Kidney (tissue), 22 donors: ENCODE measurements at places on chromosomes 7 and 10. TPM values are rescaled to one million over a fixed set of nuclear protein-coding genes. Genes with fewer than 3 reads are reported as not detected.
A peak's percentile ranks its signal among the peaks of the same experiment; 100 is the strongest.

- no peak overlapping the region for H3K27ac ChIP-seq
- DNase-seq: no peak
- H3K4me3 ChIP-seq: no peak overlapping the region
- no peaks in the 10 kb centered on the region for H3K4me1 ChIP-seq
- H3K36me3 ChIP-seq: no peaks in the 10 kb centered on the region
These were observed 166.9 kb downstream of the SNX10 start for GRCh38 chr7:26458466-26459145.

The GJD4 gene
- not detected for total RNA-seq

The SPRN gene
- not detected for total RNA-seq

GRCh38 chr10:22816298-22816653 is 101.9 kb upstream of the PIP4K2A start:
- no peak overlapping the region for H3K27ac ChIP-seq
- H3K4me3 ChIP-seq: no peak overlapping the region
- H3K36me3 ChIP-seq: no peaks in the 10 kb centered on the region
- no peaks in the 10 kb centered on the region for H3K27me3 ChIP-seq
- no peaks in the 10 kb centered on the region for H3K4me1 ChIP-seq
- DNase-seq: no peak

The USP54 gene
- 46.9 TPM for total RNA-seq

DNA sequence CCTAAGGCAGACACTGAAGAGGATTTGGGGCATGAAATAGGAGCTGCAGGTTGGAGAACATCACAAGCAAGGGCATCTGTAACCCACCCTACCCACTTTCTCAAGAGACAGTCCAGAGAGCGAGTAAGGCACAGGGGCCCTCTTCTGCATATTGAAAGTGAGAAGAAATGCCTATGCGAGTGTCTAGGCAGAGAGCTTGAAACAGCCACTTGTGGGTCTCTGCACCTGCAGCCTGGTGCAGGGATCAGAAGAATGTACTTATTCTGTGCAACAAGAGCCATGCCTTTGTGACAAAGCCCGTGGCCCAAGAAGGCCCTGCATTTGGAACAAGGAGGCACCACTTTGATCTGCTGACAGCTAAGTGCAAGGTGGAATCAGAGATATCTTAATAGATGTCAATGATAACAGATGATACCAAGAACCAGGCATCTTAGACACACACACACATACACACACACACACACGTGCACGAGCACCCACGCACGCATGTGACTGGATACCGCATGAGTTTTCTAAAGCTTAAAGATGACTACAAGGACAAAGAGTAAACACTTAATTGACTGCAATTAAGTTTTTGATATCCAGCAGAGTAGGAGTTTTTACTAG is 89.3 kb downstream of the NPSR1 start:
- no peak overlapping the region for H3K27ac ChIP-seq
- no peaks in the 10 kb centered on the region for H3K36me3 ChIP-seq
- no peaks in the 10 kb centered on the region for H3K27me3 ChIP-seq
- no peak overlapping the region for H3K4me3 ChIP-seq
- no peak for DNase-seq

DNA sequence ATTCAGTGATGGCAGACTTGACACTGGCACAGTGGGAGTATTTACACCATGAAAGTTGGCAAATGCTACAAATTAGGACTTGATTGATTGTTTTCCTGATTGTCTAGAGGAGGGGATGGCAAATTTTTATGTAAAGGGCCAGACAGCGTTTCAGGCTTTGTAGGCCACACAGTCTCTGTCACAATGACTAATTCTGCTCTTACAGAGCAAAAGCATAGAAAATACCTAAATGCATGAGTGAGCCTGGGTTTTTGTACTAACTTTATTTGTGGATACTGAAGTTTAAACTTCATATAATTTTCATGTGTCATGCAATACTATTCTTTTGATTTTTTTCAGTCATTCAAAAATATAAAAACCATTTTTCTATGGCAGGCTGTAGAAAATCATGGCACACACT is 9.0 kb upstream of the ARMS2 start:
- no peaks in the 10 kb centered on the region for H3K27me3 ChIP-seq
- no peaks in the 10 kb centered on the region for H3K4me1 ChIP-seq
- H3K27ac ChIP-seq: no peak overlapping the region
- no peaks in the 10 kb centered on the region for H3K36me3 ChIP-seq
- no peak overlapping the region for H3K4me3 ChIP-seq

DNA sequence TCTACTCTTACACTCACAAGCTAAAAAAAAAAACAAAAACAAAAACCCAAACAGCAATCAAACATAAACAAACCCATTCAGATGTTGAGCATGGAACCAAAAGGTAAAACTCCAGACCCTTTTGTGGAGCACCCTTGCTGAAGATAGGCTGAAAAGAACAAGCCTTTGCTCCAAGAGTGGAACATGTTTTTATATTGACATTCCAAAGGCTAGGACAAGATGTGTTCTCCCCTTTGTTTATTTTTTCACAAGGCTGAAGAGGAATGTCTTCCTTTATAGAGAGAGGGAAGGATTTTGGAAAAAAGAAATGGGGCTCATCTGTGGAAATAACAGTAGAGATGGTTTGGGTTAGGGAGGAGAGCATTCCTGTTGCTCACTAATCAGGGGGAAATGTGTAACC is 87.2 kb upstream of the ELMO1 start:
- no peak overlapping the region for H3K27ac ChIP-seq
- no peak overlapping the region for H3K4me3 ChIP-seq
- DNase-seq: no peak
- H3K27me3 ChIP-seq: no peaks in the 10 kb centered on the region
- no peaks in the 10 kb centered on the region for H3K36me3 ChIP-seq
- no peaks in the 10 kb centered on the region for H3K4me1 ChIP-seq

DNA sequence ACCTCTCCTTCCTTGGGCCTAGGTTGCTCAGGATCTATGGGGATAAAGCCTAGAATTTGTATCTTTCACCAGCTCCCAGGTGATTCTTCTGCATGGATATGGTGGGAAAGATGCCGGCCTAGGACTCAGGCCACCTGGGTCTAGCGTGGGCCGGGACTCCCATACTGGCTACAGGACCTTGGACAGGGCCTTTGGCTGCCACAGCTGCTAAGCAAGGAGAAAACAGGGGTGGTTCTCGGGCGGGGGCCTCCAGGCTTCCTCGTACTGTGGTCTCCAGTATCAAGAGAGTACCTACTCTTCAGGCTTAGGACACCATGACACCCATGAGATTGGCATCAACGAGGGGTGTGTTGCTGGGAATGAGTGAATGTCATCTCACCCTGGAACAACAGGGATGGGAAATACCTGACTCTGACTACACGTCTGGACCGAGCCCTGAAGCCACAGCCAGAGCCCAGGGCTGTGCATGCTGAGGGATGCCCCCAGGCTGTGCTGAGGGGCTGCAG is 120.3 kb upstream of the ADAM12 start:
- H3K27ac ChIP-seq: no peak overlapping the region
- DNase-seq: peak; percentile 59
- H3K27me3 ChIP-seq: no peaks in the 10 kb centered on the region
- H3K36me3 ChIP-seq: no peaks in the 10 kb centered on the region

DNA sequence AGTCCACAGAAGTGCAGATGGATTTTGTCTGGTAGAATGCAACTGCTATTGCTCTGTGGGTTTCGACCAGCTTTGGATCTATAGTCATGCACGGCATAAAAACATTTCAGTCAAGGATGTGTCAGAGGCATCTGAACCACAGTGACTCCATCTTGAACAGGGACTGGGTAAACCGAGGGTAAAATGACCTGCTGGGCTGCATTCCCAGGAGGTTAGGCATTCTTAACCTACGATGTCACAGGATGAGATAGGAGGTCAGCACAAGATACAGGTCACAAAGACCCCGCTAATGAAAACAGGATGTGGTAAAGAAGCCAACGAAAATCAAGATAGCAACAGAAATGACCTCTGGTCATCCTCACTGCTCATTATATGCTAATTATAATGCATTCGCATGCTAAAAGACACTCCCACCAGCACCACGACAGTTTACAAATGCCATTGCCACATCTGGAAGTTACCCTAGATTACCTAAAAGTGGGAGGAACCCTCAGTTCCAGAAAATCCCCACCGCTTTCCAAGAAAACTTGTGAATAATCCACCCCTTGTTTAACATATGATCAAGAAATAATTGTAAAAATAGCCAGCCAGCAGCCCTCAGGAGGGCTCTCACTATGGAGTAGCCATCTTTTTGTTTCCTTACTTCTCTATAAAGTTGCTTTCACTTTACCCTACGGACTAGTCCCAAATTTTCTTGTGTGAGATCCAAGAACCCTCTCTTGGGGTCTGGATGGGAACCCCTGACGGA is 50.7 kb upstream of the CPXM2 start:
- no peaks in the 10 kb centered on the region for H3K4me1 ChIP-seq
- H3K36me3 ChIP-seq: no peaks in the 10 kb centered on the region
- no peak overlapping the region for H3K4me3 ChIP-seq
- H3K27ac ChIP-seq: no peak overlapping the region

GRCh38 chr10:17047908-17048307 is 81.7 kb downstream of the CUBN start:
- H3K27ac ChIP-seq: no peak overlapping the region
- no peak overlapping the region for H3K4me3 ChIP-seq
- no peaks in the 10 kb centered on the region for H3K36me3 ChIP-seq
- H3K27me3 ChIP-seq: no peaks in the 10 kb centered on the region

- H3K4me1 ChIP-seq: no peaks in the 10 kb centered on the region
- DNase-seq: peak; percentile 33
- no peaks in the 10 kb centered on the region for H3K27me3 ChIP-seq
- peak overlapping the region; percentile 93 for H3K27ac ChIP-seq
- peak overlapping the region; percentile 98 for H3K4me3 ChIP-seq
These were observed 768 bp downstream of the CHCHD2 start for GRCh38 chr7:56105508-56105907.

The ZNF117 gene
- total RNA-seq: 12.6 TPM

GRCh38 chr7:140326116-140326928 is 72.0 kb downstream of the SLC37A3 start:
- H3K36me3 ChIP-seq: no peaks in the 10 kb centered on the region
- no peaks in the 10 kb centered on the region for H3K27me3 ChIP-seq
- H3K27ac ChIP-seq: no peak overlapping the region
- H3K4me3 ChIP-seq: peak overlapping the region; percentile 41
- DNase-seq: peak; percentile 81

- H3K36me3 ChIP-seq: peaks cover 28% of the 10 kb centered on the region
- H3K4me3 ChIP-seq: no peak overlapping the region
- DNase-seq: no peak
- no peaks in the 10 kb centered on the region for H3K27me3 ChIP-seq
- no peak overlapping the region for H3K27ac ChIP-seq
These were observed 20.9 kb upstream of the AP5Z1 start for GRCh38 chr7:4754433-4755010.

DNA sequence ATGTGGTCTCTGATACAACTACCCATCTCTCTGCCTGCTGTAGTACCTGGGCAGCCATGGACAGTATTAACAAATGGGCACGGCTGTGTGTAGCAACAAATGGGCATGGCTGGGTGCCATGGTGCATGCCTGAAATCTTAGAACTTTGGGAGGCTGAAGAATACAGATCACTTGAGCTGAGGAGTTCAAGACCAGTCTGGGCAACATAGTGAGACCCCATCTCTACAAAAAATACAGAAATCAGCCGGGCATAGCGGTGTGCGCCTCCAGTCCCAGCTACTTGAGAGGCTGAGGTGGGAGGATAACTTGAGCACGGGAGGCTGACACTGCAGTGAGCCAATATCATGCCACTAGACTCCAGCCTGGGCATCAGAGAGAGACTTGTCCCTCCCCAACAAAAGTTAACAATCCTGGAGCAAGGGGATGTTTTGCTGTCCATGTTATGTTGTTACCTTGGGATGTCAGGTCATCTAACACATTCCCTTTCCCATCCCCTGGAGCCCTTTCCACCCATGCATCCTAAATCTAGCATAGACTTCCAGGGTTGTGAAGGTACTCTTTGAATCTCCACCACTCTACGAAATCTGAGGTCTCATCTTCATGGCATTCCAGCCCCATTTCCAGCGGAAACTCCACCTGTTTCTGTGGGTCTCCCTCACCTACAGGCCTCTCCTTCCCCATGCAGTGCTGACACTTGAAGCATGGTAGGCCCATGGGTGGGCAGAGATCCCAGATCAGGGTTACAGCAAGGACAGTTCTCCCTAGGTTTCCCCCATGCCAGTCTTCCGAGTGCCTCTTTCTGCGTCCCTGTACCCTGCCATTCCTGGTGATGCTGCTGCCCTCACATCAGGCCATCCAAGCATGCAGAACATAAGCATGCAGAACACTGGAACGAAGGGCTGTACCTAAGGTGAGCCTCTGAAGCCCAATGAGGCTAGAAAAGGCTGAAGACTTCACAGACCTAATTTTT is 13.1 kb downstream of the FXYD4 start:
- no peak overlapping the region for H3K27ac ChIP-seq
- DNase-seq: no peak
- H3K4me1 ChIP-seq: no peaks in the 10 kb centered on the region
- H3K36me3 ChIP-seq: peaks cover 38% of the 10 kb centered on the region
- no peak overlapping the region for H3K4me3 ChIP-seq

DNA sequence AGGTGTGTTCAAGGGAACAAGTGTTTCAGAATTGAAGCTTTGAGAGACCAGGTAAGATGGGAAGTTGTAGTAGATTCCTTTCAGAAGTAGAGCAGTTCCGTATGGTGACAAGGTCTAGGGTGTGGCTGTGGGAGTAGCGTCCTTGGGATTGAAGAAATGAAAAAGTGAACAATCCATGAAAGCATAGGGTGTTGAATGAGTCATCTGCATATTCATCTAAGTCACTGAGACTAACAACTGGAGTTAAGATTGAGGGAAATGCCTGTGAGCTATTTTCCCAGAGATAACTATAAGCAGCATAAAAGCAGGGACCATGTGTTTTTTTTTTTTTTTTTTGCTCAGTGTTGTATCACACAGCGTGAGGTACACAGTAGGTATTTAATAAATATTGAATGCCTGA is 134.8 kb downstream of the PHTF2 start:
- no peaks in the 10 kb centered on the region for H3K27me3 ChIP-seq
- no peaks in the 10 kb centered on the region for H3K36me3 ChIP-seq
- no peak overlapping the region for H3K4me3 ChIP-seq
- DNase-seq: no peak
- no peak overlapping the region for H3K27ac ChIP-seq
- H3K4me1 ChIP-seq: no peaks in the 10 kb centered on the region

DNA sequence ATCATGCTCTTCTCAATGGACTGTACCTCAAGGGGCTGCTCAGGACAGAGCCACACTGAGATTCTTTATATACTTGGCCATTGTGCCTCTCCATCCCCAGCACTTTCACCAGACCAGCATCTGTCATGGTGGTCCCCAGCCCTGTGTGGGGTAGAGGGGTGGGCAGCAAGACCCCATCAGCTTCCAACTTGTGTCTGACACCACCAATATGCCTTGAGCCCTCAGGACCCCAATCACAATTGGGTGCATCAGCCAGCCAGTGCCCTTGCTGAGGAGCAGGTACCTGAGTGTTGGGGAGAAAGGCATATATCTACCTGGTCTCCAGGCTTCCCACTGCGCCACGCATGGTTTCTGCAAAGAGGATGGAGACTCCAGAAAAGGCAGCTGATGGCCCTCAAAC is 56.3 kb downstream of the GRID1 start:
- no peaks in the 10 kb centered on the region for H3K4me1 ChIP-seq
- no peak overlapping the region for H3K4me3 ChIP-seq
- H3K27ac ChIP-seq: no peak overlapping the region
- no peaks in the 10 kb centered on the region for H3K27me3 ChIP-seq

- H3K36me3 ChIP-seq: no peaks in the 10 kb centered on the region
- no peaks in the 10 kb centered on the region for H3K27me3 ChIP-seq
- H3K4me3 ChIP-seq: no peak overlapping the region
- H3K4me1 ChIP-seq: no peaks in the 10 kb centered on the region
These were observed 29.3 kb upstream of the OSBPL3 start for GRCh38 chr7:25009257-25009656.
